ENCODE measurements at places on chromosomes 1 and 21.

GRCh38 chr1:42177541-42177981, 13.0 kb upstream of the GUCA2A start:
- no peak for DNase-seq

- DNase-seq: no peak
These were observed 114.5 kb upstream of the PLXNA2 start for GRCh38 chr1:208358651-208359050.

- DNase-seq: no peak
These were observed 152.3 kb downstream of the PCNX2 start for GRCh38 chr1:233143241-233143640.

GRCh38 chr1:33060579-33061083, 20.3 kb upstream of the AZIN2 start:
- no peak for DNase-seq

DNA sequence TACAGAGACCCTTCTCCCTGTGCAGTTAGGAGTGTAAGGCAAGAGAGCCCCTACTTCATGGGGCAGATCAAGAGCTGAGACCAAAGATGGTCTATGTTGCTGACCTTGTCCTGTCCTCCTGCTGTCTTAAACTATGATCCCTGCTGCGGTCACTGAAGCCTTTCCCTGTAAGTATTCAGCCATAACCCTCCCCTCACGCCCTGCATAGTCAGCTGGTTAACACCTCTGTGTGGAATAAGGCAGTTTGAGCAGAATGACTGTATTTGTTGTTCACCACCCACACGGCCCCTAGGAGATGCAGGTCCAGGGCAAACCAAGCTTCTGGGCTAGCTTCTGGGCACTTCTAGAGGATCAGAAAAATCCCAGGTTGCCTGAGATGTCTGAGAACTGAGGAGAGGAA, 356 bp downstream of the TSPAN1 start:
- DNase-seq: no peak

DNA sequence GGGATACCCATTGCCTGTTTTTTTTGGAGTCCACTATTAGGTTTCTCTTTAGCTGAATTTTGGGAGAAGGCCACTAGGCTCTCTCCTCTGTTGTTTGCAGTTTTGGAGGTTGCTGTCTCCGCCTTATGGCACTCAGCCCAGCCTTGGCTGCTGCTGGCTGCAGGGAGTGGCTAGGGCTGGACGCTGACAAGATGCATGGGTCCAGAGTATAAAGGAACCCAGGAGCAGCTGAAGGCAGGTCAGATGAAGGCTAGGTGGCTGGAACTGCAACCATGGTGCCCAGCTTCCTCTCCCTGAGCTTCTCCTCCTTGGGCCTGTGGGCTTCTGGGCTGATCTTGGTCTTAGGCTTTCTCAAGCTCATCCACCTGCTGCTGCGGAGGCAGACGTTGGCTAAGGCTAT, at the start of gene CYP4B1:
Gene CYP4B1 (plus strand): TSS at position 237 of the 400 bp plus-strand sequence. CDS start 36 bp downstream, at position 273.
- no peak for DNase-seq

DNA sequence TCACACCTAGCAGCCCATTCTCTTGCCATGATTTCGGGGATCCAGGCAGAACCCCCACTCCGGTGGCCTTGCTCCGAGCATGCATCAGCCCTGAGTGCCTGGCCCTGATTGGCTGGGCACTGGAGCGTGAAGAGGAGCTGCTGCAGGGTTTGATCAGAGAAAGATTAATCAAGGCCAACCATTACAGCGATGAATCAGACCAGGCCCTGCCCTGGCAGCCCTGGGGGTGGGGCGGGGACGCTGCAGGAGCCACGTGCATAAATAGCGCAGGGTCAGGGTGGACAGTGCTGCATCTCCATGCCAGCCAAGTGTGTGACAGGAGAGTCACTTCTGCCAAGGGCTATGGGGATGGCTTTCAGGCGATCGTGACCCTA, 3.4 kb upstream of the FAM131C start:
- DNase-seq: no peak

DNA sequence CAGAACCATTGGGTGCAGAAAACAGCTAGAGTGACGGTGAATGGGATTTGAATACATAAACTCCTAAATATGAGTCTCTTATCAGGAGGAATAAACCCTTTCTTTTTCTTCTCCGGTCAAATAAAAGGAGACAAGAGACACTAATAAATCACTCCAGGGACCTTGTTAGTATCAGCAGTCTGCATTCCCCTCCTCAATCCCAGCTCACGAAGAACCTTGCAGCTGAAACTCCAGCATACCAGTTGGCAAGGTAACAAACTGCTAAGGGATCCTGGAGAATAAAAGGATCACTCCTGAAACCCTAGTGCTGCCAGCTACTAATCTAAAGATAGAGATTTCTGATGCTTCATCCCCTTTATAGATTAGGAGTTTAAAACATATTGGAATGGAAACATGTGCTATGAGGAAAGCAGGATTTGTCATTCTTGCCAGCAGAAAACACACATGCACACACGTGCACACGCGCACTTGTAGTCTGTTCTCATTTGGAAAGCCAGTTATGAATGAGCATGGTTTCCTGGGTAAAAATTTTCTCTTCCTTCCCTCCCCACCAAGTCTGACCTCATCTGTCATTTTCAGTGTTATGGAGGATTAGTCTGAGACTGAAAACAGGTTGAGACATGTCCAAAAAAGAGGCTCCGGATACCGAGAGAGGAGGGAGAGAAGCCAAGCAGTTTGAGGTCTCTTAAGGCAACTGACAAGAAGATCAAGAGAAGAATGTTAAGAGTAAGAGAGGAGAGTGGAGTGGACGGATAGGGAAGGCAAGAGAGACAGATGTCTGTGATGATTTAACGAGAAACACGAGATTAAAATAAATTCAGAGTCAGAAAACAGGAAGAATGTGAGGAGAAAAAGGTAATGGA, 10.9 kb downstream of the IER5 start:
- peak; percentile 42 for DNase-seq

DNA sequence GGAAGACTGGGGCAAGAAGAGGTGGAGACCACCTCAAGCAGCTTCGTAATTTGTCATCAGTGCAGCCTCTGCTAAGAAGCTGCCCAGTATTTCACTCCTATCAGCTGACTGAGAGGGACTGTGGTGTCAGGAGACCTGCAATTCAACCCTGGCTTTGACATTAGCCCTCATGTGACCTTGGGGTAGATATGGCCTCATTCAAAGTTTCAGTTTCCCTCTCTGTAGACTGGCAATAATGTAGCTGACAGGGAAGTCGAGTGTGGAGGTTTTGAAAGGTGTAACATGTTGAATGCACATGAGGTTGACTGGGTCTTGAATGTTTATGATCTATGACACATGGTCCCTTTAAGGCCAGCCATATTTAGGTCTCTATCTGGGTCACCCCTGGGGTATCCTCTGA, 2.2 kb upstream of the SPRR4 start:
- DNase-seq: no peak

DNA sequence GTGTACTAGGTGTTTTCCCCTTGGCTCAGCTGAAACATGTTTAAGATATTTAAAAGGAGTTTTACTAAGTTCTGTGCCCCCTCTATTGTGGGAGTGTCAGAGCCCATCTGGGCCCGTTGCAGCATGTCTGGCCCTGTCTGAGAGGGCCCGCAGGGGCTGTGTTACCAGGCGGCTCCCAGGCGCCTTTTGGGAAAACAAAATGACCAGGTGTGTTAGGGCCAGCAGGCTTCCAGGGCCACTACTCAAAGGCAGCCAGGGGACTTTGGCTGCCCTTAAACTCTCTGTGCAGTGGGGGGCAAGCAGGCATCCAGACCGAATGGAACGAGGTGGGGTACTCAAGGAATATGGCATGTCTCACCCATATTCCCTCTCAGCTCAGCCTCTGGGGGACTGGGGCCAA, 111.7 kb downstream of the KCNN3 start:
- no peak for DNase-seq

DNA sequence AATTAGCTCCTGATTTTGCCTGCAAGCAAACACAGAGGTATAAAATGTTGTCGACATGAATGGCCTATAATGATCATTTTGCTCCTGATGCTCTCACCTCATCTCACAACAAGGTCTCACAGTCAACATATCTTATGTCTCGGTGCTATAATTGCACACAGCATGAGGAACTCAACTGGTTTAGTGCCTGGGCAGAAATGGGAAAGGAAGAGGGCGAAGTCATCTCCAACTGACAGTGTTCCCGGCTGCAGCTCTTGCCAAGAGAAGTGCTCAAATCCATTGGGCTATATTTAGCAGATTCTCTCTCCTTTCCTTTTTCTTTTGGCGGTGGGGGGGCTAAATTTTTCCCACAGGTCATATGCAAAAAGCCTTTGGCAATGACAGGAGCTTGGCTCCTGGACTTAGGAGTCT, 53.0 kb downstream of the SLC45A1 start:
- DNase-seq: no peak

- no peak for DNase-seq
These were observed 1057.3 kb downstream of the ADGRL2 start for GRCh38 chr1:82858031-82858430.

DNA sequence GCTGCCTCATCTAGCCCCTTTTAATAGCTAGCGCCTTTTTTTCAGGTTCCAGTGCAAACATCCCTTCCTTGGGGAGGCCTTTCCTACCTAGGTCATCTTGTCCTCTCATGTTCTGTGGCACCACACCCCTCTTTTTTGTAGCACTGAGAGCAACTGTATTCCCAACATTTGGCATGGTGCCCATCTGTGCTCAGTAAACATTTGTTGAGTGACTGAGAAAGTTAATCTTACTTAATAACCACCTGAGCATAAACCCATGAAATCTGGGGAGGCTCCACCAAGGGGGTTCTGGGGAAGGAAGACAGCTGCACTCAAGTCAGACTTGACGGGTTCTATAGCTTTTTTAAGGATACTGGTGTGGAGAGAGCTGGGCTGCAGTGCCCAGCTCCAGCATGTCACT, 90.0 kb downstream of the NOS1AP start:
- DNase-seq: no peak

- no peak for DNase-seq
These were observed 1.4 kb downstream of the RSPO1 start for GRCh38 chr1:37633040-37633937.

DNA sequence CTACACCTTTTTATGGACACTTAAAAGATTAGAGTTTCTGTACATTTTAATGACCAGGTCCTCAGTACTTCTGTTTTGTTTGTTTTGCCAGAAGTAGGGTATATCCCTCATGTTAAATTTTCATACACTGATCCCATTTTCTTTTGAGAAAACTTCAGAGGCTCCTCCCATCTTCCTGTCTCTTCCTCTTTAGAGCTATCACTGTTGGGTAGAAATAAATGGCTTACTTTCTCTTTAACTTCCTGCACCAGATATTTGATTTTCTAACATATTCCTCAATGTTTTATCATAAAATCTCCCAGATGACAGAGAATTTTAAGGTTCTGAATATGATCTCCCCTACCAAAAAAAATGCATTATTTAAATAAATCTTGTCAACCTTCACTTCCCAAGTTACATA, 23.4 kb downstream of the VAV3 start:
- no peak for DNase-seq

All from HEK293T (cell line).